Stimulated activated CD4-positive, alpha-beta T cell treated with anti-CD3 and anti-CD28 coated beads, Interleukin-2, amount 100 ng/mL, for 24 hours (primary cell): ENCODE measurements at places on chromosomes 7 and 10.

GRCh38 chr10:51109801-51110533, 35.7 kb downstream of the PRKG1 start:
- DNase-seq = no peak

GRCh38 chr7:52719677-52720076, 315.8 kb upstream of the POM121L12 start:
- DNase-seq = no peak

GRCh38 chr10:80737209-80737608, 199.5 kb downstream of the SH2D4B start:
- DNase-seq = no peak

- no peak for DNase-seq
Measured at GRCh38 chr7:1289666-1290025, 57.0 kb downstream of the UNCX start.

DNA sequence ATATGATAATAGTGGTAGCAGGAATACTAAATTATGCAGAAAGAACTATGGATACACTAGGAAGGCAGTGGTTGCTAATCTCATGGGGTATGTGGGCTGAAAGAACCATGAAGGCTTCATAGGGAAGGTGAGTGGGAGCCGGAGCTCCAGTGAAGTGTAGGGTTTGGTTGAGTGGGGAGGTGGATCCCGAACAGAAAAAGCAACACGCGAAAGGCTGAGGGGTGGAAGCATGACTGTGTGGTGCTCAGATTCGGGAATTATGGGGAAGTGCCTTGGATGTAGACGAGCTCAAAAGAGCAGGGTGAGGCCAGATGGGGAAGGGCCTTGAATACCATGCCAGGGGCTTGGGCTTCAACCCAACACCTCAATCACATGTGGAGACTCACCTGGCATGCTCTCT, 715.1 kb downstream of the TYW1 start:
- no peak for DNase-seq
